ENCODE measurements at places on chromosomes 11 and 22.

GRCh38 chr11:126467046-126467370, 111.5 kb downstream of the ST3GAL4 start:
- no peak for DNase-seq

DNA sequence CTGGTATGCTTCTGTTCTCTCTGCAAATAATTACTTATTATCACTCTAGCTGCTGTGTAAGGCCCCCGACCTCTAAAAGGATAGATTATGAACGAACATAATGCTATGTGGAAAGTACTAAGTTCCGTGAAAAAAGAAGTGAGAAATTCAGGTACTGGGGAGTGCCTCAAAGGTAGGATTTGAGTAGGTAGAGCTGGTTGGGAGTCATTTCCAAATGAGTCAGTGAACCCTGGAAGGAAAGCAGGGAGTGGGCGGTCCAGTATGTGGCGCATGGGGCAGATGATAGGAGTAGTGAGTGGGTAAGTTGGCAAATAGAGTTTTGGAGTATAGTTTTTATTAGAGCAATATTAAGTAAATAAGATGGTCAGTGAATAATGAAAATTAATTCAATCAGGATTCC, 2.4 kb downstream of the ZC3H12C start:
- DNase-seq: no peak

DNA sequence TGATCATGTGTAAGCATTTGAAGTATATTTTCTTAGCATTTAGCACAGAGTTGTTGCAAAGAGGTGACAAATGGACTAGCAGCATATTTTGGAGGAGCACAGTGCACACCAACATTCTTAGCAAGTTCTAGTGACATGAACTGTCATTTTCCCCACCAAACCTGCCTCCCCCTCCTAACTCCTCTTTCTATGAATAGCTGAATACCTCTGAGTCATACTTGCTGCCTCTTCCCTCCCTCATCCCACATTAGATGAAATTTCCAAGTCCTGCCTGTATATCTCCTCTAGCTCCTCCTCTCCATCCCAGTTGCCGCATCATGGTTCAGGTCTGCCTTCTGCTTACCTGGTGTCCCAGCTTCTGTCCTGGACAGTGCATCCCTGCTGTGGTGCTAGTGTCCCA, 7.2 kb downstream of the OSBP2 start:
- DNase-seq: no peak

GRCh38 chr11:62548545-62549335, 2.1 kb upstream of the AHNAK start:
- no peak for DNase-seq

DNA sequence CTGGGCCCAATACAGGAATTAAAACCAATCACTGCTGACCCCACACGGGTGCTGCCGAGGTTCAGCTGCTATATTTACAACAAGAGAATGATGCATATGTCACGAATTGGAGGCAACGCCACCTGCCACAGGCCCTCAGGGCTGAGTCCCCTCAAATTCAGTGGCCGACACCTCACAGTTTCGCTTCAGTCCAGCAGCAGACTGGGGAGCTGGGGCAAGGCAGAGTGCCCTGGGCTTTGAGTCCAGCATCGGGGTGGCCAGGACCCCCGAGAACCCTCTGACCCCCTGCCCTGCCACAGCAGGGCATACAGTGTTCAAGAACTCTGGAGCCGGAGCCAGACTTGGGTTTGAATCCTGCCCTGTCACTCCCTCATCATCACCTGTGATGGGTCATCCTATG, 247.2 kb downstream of the CTTN start:
- no peak for DNase-seq

DNA sequence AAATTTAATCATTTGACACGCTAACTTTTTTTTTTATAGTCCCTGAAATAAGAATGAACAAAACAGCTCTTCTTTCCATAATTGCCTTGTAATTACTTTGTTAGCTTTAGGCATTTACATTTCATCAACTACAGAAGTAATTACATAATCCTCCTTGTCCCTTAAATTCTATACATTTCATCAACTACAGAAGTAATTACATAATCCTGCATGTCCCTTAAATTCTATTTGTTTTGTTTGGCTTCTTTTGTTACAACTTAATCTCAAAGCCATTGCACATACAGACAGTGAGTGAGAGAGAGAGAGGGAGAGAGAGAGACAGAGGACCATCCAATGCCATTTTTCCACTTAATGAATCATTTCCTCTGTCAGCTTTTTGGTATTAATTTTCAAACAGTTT, 873.2 kb downstream of the METTL15 start:
- DNase-seq: no peak

DNA sequence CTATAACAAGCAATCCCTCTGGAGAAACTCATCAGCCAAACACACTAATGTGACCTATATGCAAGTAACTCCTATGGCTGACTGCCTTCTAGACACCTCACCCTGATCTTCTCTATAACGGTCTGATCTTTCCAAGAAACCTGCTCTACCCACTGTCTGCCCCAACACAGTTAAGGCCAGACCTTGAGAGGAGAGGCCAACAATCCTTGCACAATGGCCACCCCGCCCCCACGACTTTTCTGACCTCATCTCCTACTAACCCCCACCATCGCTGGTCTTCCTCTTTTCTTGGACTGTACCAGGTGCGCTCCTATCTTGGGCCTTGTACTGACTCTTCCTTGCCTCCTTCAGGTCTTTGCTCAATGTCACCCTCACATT, 12.5 kb downstream of the HIRA start:
- DNase-seq: no peak

DNA sequence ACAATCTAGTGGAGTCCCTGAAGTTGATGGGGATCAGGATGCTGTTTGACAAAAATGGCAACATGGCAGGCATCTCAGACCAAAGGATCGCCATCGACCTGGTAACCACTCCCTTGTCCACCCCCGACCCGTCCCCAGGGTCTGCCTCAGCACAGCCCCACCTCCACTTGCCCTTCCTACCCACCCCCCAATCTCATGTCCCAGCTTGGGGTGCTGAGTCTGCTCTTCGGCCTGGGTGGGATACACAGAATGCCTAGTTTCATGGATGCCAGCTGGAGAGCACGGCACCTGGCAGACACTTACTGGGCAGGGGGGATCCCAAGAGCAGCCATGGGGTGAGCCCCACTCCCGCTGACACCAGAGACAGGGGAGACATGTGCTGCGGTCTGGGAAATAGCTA, 12.1 kb downstream of the SERPIND1 start:
- DNase-seq: no peak

DNA sequence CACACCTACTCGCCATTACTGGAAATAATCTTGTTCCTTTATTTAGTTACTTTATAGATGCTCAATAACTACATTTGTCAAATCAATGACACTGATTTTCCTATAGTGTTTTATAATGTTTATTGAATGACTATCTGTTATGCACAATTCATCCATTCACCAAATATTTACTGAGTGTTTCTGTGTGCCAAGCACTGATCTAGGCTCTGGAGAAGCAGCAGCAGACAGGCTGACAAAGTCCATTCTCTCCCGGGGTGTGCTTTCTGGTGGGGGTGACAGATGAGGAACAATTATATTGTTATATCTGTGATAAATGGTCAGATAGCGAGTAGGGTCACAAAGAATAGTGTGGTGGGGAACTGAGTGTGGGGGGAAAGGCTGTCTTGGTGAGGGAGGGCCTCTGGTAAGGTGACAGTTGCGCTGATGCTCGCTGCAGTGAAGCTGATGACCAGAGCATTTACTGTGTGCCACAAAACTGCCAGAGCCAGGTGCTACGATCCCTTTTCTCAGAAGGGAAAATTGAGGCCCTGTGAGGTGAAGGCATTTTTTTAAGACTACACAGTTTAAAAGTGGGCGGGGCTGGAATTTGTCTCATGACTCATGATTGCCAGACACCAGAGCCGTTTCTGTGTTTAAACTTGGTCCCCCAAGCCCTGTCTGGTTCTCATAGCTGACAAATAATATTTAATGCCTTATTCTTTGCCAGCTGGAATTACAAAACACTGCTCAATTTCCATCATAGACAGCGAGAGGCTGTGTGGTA, 10.2 kb downstream of the PACS1 start:
- no peak for DNase-seq

GRCh38 chr11:119829402-119829801, 100.4 kb upstream of the NECTIN1 start:
- no peak for DNase-seq

- DNase-seq: no peak
These were observed 80.8 kb downstream of the SGSM3 start for GRCh38 chr22:40451210-40451609.

DNA sequence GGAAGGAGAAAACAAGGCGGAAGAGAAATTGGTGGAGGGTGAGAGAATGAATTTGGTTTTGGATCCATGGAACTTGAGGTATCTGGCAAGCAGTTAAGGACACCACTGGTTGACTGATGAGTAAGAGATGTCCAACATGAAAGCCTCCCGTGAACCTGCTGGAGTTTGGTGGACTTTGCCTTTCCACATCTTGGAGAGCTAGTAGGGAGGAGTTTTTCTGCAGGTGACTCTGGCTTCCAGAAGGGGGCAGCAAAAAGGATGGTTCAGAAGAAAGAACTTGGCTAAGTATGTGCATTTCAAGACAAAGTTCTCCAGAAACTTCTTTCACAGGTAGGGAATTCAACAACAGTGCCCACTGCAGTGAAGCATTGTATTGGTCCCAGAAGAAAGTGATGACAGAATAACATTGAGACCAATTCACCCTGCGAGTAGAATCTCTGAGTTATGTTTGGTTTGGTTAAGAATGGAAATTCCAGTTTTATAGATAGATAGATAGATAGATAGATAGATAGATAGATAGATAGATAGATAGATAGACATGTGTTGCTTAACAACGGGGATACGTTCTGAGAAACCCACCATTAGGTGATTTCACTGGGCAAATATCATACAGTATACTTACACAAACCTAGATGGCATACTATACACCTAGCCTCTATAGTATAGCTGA, 28.5 kb downstream of the DCDC1 start:
- no peak for DNase-seq

GRCh38 chr11:116953530-116954285, 116.3 kb upstream of the APOA1 start:
- no peak for DNase-seq

DNA sequence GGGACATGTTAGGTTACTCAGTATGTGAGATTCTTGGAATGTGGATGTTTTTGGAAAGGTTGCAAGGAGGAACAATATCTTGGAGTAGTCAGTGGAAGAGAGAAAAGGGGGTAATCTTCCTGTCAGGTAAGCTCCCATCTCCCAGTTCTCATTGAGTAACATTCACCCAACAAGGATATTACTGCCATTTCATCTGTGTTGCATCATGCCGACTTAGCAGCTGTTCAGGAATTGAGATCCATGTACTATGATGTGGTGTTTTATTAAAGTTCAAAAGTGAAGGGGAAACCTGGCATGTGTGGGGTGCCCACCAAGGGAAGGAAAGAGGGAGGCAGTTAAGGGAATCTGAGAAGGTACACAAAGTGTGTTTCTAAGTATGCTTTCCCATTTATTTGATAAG, 58.4 kb upstream of the RASSF10 start:
- no peak for DNase-seq

DNA sequence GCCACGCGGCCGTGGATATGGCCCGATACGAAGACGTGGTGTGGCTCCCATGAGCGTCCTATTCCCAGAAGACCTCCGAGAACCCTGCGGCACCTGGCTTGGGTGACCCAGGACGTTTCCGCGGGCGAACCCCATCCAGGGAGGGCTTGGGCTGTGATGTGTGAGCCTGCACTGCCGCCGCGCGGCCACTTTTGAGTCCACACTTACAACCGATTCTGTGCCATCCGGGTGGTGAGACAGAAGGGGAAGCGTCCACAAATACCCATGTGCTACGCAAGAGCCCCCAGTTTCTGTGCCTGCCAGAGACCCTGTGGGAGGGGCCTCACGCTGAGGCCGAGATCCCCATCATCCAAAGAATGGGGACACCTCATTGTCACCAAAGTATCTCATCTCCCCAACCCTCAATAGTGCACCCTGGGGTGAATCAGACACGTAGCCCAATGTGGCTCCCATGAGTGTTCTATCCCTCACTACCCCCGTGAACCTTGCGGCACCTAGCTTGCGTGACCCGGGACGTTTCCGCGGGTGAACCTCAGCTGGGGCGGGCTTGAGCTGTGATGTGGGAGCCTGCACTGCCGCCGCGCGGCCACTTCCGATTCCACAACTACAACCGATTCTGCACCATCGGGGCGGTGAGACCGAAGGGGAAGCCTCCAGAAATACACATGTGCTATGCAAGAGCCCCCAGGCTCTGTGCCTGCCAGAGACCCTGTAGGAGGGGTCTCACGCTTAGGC, 4.6 kb upstream of the H19 start:
- no peak for DNase-seq

- no peak for DNase-seq
These were observed 2.0 kb upstream of the AP5B1 start for GRCh38 chr11:65782816-65783228.

GRCh38 chr11:66548041-66548440, 1.3 kb downstream of the ACTN3 start:
- DNase-seq: no peak

- no peak for DNase-seq
These were observed 370.2 kb downstream of the AASDHPPT start for GRCh38 chr11:106447631-106448191.

DNA sequence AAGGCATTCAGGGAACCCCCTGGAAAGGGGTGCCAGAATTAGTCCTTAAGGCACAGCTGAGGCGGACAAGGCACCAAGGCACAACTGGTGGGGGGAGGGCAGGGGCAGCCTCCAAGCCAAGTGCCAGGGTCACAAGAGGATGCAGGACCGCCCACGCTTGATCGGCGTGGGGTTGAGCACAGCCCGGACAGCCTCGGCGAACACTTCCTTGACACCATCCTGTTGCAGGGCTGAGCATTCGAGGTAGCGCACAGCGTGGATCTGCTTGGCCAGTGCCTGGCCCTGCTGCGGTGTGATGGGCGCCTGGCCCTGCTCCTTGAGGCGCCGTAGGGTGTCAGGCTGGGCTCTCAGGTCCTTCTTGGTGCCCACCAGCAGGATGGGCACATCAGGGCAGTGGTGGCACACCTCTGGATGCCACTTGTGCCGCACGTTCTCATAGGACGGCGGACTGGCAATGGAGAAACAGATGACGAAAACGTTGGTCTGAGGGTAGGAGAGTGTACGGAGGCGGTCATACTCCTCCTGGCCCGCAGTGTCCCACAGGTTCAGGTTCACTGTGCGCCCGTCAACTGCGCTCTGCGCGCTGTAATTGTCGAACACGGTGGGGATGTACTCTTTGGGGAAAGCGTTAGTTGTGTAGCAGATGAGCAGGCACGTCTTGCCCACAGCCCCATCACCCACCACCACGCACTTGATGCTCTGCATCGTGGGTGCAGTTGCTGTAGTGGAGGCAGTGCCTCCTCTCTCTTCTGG, 13.1 kb downstream of the RHOG start:
- no peak for DNase-seq

GRCh38 chr11:93236741-93237675, 39.2 kb upstream of the SLC36A4 start:
- DNase-seq: no peak

GRCh38 chr11:75954039-75954438, 139.0 kb downstream of the UVRAG start:
- DNase-seq: no peak
